ENCODE measurements at places on chromosomes 2 and 18.

- DNase-seq: no peak
These were observed 24.5 kb upstream of the TGIF1 start for GRCh38 chr18:3425446-3425845.

DNA sequence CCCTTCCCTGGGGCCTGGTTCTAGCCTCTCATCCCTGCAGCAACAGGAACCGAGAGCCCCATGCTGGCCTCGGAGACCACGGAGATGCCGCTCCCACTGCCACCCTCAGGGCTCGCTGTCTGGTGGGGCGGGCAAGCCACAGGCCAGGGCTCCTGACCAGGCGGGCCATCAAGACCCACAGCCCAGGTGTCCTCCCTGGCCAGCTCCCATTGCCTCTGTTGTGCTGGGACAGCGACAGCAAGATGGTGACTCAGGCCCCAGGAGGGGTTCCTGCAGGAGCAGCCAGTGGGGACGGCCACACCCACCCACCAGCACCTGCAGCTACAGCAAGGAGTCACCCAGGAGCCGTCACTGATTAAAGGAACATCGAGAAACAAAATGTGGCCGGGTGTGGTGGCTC is 7.4 kb downstream of the KLHL30 start:
- DNase-seq: no peak

- no peak for DNase-seq
These were observed 17.3 kb upstream of the EPC2 start for GRCh38 chr2:148627224-148627623.

DNA sequence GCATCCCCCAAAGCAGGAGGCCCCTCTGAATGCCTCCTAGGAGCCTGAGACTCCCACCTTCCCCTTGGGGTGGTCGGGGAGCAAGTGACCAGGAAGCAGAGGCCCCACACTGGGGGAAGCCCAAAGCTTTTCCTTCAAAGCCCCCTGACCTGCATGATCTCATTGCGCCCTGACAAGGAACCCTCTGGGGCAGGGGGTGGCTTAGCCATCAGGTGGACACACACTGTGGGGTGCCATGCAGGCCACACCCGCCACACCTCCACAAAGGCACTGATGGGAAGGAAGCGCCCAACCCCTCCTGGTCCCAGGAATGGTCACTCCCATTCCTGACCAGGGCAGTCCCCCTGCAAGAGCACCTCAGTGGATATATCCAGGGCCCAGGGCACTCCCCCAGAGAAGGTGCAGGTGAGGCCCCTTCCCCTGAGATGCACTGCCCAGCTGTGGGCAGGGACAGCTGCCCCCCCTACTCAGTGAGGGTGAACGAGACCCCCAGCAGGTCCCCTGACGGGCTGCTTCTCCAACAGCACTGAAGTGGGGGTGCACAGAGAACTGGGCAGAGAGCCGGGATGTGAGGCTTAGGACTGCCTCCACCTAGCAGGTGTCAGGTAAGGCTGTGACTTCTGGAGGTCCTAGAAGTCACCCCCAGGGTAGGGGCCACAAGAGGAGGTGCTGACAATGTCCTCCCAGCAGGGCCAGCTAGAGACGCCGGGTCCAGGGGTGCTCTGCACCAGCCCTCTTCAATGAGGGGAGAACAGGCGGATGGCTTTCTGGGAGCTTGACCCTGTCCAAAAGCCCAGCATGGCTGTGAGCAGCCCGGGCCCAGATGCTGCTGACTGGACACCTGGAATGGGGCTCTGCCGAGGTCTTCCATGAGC is 31.5 kb downstream of the HS6ST1 start:
- no peak for DNase-seq

DNA sequence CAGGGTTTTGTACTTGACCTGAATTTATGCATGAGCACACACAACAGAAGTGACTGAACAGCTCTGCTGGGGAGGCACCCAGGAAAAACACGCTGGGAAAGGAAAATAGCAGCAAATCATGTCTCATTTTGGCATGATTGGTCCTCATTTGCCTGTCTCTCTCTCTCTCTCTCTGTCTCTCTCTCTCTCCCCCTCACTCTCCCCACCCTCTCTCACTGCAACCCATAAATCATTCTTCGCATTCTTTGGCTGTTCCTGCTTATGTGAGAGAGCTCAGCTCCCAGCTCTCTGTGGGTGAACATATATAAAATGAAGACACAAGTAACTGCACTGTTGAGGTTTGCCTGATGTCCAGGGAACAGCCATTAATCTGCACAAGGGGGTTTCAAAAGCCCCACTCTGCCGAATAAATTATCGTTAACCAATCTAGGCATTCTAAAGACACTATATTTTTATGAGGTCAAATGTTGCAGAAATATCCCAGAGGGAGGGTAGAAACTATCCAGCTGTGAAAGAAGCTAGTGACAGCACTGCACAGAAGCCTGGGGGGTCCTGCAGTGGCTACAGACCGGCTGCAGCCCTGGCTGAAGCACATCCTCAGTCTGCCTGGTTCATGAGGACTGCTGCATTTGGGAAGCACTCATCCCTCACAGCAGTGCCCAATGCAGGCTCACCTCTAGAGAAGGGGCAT is 260.3 kb downstream of the AFF3 start:
- DNase-seq: no peak

DNA sequence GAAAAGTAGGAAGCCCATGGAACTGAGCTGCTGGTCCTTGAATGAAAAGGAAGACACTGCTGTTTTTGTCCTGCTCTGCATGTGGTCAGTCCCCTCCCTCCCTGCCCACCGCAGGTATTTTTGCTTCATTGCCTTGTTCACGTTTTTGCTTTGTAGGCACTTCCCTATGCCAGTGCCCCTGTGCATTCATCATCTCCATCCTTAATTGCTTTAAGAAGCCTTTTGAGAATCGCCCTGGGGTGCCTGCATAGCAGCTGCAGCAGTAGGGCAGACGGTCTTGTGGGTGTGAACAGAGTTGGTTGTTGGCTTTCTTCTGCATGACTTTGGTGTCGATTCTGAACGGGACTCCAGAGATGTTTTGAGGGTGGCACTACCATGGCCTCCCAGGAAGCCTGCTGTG is 97.0 kb downstream of the CABLES1 start:
- no peak for DNase-seq

DNA sequence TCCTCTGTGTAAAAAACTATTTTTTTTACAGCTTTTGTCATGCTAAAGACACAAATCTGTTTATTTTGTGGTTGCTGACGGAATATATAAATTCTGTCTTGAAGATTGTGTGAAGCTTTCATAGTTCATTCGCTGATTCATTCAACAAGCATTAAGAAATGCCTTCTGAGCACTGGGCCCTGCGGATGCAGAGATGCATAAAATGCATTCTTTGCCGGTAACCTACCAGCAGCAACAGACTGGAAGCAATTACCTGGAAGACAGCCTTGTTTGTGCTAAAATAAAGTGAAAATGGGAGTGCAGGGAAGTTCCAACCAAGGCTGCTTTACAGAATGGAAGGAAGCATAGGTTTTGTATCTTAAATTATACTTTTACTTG is 119.7 kb downstream of the PMAIP1 start:
- DNase-seq: no peak

GRCh38 chr2:184783576-184783975 is 185.2 kb downstream of the ZNF804A start:
- DNase-seq: no peak

DNA sequence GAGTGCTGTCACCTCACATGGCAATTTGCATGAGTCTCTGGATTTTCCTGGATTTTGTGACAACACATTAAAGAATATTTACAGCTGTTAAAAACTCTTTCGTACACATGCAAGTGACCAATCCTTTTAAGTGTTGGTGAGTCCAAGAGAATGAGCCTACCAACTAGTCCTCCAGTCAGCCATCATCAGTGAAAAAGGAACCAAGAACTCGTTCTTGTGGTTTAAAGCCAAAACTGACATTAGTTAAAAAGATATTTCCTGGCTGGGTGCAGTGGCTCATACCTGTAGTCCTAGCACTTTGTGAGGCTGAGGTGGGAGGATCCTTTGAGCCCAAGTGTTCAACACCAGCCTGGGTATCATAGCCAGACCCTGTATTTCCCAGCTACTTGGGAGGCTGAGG is 215.4 kb upstream of the ITGA4 start:
- no peak for DNase-seq

DNA sequence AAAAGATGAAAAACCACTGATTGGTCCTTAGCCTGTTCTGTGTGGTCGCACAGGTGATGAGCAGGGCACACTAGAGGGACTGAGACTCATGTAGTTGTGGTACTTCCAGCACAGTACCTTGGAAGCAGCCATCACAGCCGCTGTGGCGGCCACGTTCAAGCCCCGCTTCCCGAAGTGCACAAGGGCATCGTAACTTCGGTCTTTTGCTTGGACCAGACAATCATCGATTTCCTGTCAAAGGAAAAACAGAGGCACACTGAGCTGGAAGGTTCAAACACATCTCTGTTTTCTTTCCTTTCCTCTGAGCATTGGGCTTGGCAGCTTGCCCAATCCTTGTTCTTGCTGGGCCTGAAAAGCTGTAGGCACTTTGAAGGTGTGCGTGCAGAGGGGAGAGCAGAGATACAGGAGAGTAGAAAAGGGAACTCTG is 52.6 kb downstream of the MRPL35 start:
- DNase-seq: peak; percentile 67

DNA sequence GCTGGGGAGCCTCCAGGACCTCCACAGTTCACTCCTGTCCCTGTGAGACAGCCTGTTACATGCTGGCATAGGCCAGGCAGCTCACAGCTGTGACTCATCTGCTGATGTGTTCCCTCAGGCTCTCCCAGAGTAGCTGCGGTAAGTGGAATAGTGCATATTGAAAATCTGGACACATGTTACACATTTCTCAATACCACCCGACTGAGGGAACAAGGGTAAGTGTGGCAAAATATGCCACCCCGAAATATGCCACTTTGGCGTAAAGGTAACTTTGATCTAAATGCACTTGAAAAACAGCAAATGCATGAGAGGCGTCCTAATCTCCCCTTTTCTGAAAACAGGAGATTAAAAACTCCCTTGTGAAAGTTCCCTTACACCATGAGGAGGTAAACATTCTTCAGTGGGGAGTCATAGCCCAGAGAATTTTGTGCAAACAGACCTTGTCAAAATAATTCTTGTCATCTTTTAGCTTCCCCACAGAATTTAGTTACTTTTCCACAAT is 557.9 kb downstream of the CCDC85A start:
- no peak for DNase-seq

DNA sequence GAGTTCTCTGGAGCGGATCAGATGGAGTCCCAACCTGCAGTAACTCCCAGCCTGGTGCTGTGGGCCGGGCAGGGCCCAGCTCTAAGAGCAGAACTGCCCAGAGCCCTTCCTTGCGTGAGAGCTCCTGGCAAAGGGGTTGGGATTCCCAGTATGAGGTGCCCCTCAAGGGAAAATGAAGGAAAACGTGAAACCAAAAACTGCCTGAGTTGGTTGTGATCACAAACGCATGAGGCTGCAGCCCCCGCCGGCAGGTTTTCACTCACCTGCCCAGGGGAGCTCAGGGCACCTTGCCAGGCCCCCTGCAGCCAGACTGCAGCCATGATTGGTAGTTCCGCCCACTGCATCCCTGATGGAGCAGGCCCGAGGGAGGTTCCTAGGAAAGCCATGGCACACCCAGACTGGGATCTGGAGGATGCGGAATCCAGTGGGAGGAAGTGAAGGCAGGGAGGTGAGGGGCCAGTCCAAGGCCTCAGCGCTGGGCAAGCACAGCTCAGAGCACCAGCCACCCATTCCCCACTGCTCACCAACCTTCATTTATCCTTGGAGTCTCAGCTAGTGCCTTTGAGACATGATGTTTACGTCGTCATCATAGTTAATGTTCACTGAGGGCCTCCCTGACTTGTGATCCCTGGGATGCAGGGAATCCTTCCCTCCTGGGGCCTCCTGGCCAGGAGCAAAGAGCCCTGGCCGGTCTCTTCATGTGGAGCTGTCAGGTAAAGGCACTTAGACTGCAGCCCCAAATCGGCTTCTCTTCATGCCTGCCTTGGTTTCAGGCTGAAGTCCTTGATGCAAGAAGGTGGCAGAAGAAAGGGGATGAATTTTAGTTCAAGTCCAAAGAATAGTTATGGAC is 103.2 kb downstream of the INHBB start:
- DNase-seq: peak; percentile 9

DNA sequence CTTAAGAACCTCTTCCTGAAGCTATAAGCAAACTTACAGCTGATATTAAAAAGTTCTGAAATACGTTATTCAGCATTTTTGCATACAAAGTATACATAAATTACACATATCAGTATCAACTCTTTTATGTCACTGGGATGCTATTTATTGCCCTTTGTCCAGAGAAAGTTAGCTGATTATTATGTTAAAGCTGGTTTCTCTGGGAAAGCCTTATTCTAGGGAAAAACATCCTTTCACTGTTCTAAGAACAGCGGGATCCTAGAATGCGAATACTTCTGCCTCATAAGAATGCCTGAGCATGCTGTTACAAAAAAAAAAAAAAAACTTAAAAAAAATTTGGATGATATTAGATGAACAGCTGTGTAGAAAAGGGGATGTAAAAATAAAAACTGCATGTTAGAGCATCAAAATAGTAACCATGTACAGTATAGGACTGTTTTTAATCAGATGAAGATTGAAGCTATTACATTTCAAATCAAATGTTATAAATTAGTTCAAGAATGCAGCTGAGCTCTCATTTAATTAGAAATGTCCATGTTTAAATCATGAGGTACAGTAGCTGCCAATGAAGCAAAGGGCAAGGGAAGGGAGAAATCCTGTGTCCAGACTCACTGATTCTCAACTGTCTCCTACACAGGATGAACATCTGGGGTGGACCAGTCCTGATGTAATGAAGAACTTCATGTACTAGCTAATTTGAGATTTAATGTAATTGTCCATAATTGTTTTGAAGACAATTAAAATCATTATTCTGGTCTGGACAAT is 8.2 kb downstream of the FTCDNL1 start:
- DNase-seq: no peak

- no peak for DNase-seq
These were observed 33.7 kb upstream of the TMEM177 start for GRCh38 chr2:119645173-119645855.

GRCh38 chr18:29157057-29157780 is 980.3 kb upstream of the CDH2 start:
- DNase-seq: no peak

DNA sequence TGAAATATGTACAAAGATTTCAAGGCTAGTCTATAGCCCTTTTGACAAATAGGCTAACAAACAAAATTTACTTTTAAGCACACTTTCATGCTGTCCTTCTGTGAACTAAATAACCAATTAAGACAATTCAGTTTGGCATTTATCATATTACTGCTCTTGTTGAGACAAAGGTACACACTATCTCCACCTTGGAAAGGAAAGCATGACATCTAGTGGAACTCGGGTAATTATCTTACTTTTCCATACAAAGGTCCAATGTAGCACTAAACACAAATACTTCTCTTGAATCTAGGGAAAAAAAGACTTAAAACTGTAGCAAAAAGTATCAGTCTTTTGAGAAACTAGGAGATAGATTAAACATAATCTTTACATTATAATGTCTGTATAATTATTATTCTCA is 125.0 kb upstream of the CD226 start:
- DNase-seq: peak; percentile 91

GRCh38 chr2:2875831-2876230 is 501.8 kb downstream of the EIPR1 start:
- no peak for DNase-seq

DNA sequence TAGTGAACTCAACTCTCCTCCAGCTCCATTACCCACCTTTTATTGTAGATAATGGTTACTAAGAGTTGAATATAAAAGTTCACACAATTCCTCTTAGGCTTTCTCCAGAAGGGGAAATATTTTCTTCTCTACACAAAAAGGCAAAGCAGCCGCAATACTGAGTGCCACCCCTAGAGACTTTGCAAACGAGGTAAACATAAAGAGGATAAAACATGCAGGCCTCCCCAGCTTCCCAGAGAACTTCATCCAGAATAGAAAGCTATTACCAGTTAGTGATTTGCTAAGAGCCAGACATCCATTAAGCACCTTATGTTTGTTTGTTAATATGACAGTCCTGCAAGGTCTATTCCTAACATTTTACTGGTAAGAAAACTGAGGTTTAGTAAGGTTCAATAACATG is 17.4 kb downstream of the ZNF521 start:
- no peak for DNase-seq

- DNase-seq: no peak
These were observed 11.4 kb downstream of the FLACC1 start for GRCh38 chr2:201345625-201346213.

Data from NCI-H510A treated with DMSO at 0.1 percent for 48 hours (cell line).